ENCODE measurements at places on chromosomes 13 and 19. TPM values are rescaled to one million over a fixed set of nuclear protein-coding genes. Genes with fewer than 3 reads are reported as not detected.

- no peak for DNase-seq
Observed at GRCh38 chr13:40148101-40148500, 492.6 kb downstream of the COG6 start.

DNA sequence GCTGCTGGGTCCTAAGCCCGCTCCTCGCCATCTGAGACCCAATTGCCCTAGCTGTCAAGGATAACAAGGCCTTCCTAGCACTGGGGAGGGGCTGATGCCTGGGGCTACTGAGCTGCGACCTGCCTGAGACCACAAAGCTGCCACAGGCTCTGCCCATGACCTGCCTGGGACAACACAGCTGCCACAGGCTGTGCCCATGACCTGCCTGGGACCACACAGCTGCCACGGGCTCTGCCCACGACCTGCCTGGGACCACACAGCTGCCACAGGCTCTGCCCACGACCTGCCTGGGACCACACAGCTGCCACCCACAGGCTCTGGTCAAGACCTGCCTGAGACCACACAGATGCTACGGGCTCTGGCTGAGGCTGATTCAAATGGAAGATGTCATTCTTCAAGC, 54.8 kb downstream of the EPS15L1 start:
- no peak for DNase-seq

DNA sequence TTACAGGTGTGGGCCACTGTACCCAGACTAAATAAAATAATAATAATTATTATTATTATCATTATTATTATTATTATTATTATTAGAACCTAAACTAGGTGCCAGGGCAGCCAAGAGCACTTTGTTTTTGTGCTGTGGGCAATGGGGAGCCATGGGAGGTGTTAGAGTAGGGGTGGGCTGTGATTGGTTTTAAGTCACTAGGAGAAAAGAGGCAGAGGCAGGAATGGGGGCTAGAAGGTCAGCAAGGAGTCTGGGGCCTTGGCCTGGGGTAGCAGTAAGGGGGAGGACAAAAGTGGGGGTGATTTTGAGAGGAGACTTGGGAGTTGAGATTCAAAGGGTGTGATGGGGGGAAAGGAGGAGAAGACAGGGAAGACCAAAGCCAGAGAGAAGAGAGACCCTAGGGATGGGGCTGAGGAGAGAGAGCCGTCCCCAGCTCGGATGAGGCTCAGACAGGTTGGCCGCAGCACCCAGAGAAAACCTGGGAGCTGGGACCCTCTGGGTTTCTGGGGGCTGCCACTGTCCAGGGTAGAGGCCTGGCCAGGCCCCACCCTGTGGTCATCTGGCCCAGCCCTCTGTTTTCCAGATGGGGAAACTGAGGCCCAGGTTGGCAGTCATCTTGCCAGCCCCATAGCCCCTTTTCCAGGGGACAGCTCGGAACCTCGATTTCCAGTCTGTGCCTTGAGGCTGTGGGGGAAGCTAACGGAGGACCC, 17.8 kb upstream of the BTBD2 start:
- no peak for DNase-seq

DNA sequence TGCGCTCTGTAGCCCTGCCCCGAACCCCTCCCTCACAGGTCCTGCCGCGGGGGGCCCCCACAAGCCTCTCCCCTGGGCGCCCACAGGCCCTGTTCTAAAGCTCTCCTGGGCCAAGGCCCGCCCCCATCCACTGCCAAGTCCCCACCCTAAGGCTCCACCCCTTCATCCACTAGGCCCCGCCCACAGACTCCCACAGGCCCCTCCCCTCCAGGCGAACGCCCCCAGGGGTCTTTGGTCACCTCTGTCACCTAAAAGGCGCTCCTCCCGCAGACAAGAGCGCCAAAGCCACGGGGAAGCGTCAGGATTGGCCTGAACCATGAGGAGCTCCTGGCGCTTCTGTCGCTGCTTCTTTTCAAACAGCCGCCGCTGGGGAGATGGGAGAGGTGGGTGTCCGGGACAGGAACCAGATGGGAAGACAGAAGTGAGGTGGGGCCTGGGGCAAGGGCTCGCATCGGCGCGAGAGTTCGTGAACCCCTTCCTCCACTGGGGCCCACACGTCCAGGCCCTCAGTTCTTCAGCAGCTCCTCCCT, 2.3 kb downstream of the TULP2 start:
- DNase-seq, result peak; percentile 94

- DNase-seq, result no peak
Observed at GRCh38 chr19:53883231-53883661, 1.2 kb downstream of the PRKCG start.

DNA sequence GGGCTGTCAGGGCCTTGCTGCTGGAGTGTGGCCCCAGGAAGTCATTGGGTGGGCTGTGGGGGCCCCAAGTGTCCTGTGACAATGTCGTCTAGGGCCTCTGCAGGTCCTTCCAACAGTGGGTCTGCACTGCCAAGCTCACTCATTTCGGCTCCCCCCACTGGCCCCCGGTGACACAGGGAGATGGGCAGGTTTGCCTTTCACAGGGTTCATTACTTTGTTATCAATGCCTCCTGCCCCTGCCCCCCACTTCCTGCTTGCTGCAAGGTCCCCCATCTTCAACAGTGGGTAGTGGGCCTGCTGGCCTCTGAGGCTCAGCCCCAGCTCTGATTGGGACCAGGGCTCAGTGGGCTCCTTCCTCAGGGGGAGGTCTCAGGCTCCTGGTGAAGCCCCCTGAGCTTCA, 149.8 kb downstream of the URI1 start:
- DNase-seq, result no peak

GRCh38 chr19:33685541-33685940, 63.8 kb downstream of the CHST8 start:
- no peak for DNase-seq

- no peak for DNase-seq
Observed at GRCh38 chr13:64675255-64675892, 2554.8 kb downstream of the PCDH9 start.

GRCh38 chr13:36950920-36951319, 30.9 kb upstream of the SMAD9 start:
- DNase-seq, result no peak

DNA sequence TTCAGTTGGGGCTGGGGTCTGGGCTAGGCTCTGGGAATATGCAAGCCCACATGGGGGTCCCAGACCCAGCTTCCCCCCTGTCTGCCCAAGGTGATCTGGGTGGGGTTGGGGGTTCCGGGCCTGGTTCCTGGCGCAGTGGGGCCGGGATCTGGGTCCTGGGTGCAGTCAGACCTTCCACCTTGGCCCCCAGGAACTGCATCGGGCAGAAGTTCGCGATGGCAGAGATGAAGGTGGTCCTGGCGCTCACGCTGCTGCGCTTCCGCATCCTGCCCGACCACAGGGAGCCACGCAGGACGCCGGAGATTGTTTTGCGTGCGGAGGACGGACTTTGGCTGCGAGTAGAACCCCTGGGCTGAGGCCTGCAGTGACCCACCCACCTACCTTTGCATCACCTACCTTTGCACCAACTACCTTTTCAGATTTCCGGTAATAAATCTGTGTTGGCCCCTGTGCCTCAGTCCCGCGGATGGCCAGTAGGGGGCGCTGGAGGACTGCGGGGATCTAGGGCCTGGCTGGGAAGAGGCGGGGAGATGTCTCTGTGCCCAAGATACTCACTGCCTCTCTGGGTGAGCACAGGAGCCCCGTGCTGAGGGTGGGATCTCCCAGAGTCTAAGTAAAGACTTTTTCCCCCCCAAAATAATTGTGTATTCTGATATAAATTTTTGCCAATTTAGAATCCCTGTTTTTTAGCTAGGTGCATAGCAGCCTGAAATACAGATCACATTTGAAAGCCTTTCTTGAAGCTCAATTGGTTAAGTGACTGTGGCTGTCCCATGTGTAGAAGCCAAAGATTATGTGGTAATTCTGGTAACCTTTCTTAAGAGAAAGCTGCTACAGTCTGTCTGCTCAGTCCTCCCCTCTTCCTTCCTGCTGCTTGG, 11.5 kb upstream of the CYP4F3 start:
- peak; percentile 72 for DNase-seq

- DNase-seq, result peak; percentile 8
Observed at GRCh38 chr13:21897161-21897560, 226.3 kb downstream of the FGF9 start.

DNA sequence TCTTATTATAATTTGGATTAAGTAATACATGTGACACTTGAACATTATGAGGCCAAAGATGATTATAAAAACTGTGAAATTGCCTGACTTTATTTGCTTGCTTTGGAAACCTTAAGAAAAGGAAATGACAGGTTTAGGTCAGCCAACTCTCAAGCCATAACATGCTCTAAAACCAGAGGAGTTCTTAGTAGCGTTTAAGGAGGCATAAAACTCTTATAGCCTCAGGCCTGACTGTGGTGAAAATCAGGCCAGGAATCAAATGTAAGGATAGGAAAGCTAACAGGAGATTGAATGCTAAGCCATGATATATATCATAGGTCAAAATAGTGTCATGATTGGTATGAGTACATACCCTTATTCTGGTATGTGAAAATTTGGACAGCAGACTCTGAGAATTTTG, 1142.4 kb upstream of the MIR17HG start:
- no peak for DNase-seq

DNA sequence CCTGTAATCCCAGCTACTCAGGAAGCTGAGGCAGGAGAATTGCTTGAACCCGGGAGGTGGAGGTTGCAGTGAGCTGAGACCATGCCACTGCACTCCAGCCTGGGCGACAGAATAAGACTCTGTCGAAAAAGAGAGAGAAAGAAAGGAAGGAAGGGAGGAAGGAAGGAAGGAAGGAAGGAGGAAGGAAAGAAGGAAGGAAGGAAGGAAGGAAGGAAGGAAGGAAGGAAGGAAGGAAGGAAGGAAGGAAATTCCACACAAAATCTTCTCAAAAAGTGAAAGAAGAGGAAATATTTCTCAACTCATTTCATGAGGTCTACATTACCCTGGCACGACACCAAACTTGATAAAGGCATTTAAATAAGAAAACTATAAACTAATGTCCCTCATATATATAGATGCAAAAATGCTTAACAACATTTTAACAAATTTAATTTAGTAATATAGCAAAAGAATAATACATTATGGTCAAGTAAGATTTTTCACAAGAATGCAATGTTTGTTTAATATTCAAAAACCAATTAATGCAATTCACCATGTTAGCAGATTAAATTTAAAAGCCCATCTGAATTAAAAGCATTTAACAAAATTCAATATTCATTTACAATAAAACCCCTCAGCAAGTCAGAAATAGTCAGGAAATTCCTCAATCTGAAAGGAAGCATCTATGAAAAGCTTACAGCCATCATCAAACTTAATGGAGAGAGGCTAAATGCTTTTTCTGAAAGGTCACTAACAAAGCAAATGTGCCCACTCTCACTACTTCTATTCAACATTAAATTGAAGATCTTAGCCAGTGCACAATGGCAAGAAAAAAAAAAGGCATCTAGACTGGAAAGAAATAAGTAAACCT, 12.0 kb upstream of the CPB2 start:
- DNase-seq, result no peak

DNA sequence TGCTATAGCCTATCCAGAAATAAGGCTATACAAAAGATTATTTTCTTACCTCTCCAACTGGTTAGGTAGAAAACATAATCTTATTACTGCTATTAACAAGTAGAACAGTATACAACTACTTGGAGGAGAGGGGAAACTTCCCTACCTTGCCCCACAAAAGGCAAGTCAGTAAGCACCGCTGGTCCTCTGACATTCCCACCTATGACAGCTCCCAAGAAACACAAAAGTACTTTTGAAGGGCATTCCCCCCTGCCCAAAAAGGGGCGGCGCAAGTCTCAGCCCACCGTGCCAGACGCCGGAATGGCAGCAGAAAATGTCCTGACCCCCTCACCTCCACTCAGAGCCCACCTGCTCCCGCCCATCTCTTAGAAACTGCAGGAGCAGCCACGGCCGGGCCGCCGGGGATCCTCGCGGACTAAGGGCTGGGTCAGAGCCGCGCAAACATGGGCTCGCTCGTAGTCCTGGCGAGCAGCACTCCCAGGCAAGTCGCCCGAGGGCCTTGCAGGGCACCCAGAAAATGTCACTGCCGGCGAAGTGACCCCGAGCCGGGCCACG, 437 bp downstream of the SUCLA2 start:
- peak; percentile 52 for DNase-seq

ZNF235 gene
- 5.4 TPM for total RNA-seq

ZNF536 gene
- total RNA-seq, result not detected

All from H9 (cell line).